ENCODE measurements at places on chromosomes 16 and 17.

DNA sequence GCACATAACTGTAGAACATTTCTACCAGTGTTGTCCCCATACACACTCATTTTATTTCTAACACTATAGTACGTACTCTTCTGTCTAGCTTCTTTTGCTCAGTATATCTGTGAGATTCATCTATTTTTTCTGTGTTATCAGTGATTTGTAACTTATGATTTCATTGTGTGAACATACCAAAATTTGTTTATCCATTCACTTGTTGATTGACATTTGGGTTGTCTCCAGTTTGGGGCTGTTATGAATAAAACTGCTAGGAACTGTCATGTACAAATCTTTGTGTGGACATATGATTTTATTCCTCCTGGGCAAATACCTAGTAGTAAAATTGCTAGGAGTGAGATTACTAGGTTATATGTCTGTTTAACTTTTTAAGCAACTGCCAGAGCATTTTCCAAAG lies 9.6 kb downstream of the CYB5B start:
- DNase-seq, result no peak

DNA sequence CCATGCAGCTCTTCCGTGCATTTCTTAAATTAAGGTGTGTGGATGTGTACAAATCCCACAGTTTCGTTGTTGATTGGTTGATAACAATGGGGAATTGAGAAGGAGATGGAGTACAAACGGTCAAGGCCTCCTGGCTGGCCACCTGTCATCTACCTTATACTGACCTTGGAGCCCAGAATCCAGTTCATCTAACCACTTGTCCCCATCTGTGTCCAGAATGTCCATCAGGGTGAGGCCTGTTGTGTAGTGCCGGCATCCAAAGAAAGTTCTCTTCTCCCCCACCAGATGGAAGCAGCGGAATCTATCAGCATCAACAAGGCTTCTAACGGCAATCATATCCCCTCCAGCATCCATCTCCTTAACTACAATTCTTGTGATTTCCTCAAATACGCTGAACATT lies 1.5 kb downstream of the GSDMB start:
- DNase-seq, result no peak

DNA sequence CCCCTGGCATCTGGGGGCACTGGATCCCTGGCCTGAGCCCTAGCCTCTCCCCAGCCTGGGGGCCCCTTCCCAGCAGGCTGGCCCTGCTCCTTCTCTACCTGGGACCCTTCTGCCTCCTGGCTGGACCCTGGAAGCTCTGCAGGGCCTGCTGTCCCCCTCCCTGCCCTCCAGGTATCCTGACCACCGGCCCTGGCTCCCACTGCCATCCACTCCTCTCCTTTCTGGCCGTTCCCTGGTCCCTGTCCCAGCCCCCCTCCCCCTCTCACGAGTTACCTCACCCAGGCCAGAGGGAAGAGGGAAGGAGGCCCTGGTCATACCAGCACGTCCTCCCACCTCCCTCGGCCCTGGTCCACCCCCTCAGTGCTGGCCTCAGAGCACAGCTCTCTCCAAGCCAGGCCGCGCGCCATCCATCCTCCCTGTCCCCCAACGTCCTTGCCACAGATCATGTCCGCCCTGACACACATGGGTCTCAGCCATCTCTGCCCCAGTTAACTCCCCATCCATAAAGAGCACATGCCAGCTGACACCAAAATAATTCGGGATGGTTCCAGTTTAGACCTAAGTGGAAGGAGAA lies 13.5 kb downstream of the STH start:
- no peak for DNase-seq

- DNase-seq, result no peak
Observed at GRCh38 chr16:19909750-19910322, 25.2 kb upstream of the GPRC5B start.

- no peak for DNase-seq
Observed at GRCh38 chr16:65126845-65127624, 5.2 kb upstream of the CDH11 start.

GRCh38 chr17:31416503-31416923 lies 25.0 kb downstream of the RAB11FIP4 start:
- DNase-seq, result no peak

- no peak for DNase-seq
Observed at GRCh38 chr17:41060052-41060604, at the start of gene KRTAP2-3. TSS of gene KRTAP2-3 (minus strand) at chr17:41060114. CDS start at chr17:41060050, 64 bp downstream.

GRCh38 chr17:17836818-17837379 lies at the start of gene SREBF1:
TSS of gene SREBF1 (minus strand) at chr17:17836986. CDS start at chr17:17836817, 169 bp downstream.
- no peak for DNase-seq

DNA sequence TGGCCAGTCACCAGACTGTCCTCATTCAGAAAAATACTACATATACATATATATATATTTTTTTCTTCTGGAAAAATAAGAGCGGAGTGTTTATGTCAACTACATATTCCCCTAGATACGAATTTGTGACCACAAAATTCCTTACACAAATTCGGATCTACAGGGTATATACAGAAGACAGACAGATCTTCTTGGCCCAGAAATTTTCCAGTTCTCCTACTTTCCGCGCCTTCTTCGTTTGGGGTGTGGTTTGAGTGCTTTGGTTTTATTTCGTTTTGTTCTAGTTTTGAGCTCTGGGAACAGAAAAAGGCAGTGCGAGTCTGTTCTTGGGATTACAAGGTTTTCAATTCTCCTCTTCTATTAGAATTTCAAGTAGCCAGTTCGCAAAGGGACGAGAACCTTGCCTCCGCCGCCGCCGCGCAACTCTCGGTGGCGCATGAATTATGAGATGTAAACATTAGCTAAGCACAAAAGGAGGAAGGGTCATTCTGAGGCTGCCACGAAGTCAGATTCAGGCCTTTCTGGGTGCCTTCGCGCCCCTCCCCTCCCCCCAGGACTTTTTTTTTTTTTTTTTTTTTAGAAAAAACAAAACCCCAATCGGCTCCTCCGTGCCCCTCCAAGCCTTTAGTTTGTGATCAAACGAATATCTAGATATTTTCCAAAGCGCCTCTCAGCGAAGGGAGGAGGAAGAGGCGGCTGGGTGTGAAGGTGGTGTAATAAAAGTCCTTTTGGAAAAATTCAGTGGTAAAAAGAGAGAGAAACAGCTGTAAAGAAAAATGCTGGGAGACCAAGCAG lies 1.8 kb upstream of the HOXB4 start:
- no peak for DNase-seq

DNA sequence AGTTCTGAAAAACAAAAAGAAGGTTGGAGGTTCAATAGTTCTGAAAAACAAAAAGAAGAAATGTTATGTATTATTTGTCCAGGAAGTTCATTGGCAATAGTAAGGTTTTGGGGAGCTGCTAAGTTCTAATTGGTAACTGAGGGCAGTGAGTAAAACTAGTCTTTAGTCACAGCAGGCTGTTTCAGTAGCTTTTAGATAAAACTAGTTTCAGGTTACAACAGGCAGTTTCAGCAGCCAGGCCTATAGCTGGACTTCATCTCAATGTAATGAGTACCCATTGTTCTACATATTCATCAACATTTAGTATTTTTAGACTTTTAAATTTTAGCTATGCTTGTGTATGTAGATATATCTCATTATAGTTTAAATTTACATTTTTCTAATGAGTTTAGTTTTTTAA lies 639.3 kb downstream of the TOX3 start:
- no peak for DNase-seq

DNA sequence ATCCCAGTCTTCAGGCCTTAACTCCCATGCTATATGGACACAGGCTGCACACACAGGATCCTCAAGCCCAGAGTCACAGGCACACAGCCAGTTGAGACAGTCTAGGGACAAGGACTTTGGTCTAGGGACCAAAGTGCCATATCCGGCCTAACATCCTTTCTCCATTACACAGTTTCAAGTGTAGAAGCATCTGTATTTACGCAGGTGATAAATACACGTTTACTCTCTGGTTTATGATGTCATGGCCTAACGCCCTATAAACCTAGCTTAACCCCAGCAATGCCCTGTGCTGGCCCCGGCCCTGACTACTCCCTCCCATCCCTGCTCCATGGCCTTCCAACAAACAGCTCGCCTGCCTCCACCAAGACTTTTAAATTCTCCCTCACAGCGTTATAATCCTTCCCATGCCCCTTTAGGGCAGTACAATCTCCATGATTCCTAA lies 17.1 kb downstream of the CUEDC1 start:
- no peak for DNase-seq

DNA sequence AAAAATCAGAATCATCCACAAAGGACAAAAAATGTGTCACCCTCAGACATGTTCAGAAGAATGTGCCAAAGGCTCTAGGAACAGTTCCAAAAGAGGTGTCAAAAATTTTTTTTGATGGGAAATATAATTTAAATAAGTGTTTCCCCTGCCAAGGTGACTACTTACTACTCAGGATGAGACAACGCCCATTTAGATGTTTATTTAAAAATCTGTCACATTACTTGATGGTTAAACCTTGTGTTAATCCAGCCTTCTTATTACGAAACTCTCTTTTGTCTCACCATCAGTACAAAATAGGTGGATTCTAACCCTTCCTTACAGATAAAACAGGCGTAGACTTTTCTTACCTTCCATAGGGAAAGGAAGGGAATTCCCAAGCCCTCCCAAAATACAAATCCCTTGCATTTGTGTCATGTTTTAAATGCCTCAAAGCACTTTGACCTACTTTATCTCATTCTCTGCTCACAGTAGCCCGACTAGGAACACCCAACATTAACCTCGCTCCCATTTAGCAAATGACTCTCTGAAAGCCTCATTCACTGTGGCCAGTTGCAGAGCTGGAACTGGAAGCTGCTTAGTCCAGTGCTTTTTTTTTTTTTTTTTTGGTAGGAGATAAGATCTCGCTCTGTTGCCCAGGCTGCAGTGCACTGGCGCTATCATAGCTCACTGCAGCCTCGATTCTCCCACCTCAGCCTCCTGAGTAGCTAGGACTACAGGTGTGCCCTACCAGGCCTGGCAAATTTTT lies 5.8 kb upstream of the GNA13 start:
- no peak for DNase-seq

GRCh38 chr17:79907850-79908249 lies 68.6 kb upstream of the CBX4 start:
- DNase-seq, result no peak

GRCh38 chr17:8151641-8152111 lies 528 bp downstream of the PER1 start:
- no peak for DNase-seq

- no peak for DNase-seq
Observed at GRCh38 chr16:69564845-69565670, 708 bp upstream of the NFAT5 start.

- no peak for DNase-seq
Observed at GRCh38 chr16:56331915-56332314, 93.4 kb downstream of the AMFR start.

- DNase-seq, result no peak
Observed at GRCh38 chr16:3819746-3820724, 60.5 kb downstream of the CREBBP start.

All from activated CD4-positive, CD25-positive, alpha-beta regulatory T cell treated with anti-CD3 and anti-CD28 coated beads, Interleukin-2, amount 50 U/mL, for 16 hours (primary cell).